HT1080 (cell line): ENCODE measurements at places on chromosomes 7 and 10. TPM values are rescaled to one million over a fixed set of nuclear protein-coding genes. Genes with fewer than 3 reads are reported as not detected.

Gene GPER1
- total RNA-seq, result 0.84 and 1.8 TPM in 2 replicates

Gene COPS6
- 93.6 and 155 TPM in 2 replicates for total RNA-seq

Gene IGF2BP3
- 39.5 and 44.1 TPM in 2 replicates for total RNA-seq

Gene CDNF
- 0.10 and 0.77 TPM in 2 replicates for total RNA-seq

Gene PPP1R17
- total RNA-seq, result not detected in 2 replicates

Gene SPDYE8
- not detected in 2 replicates for total RNA-seq

Gene ADIRF
- total RNA-seq, result 0.77 and 1.2 TPM in 2 replicates

Gene RHOBTB1
- 5.9 and 6.8 TPM in 2 replicates for total RNA-seq

Gene CRPPA
- total RNA-seq, result 0.74 and 1.4 TPM in 2 replicates

Gene TRIM50
- not detected in 2 replicates for total RNA-seq

Gene PHKG1
- total RNA-seq, result 0.10 and 0.58 TPM in 2 replicates

Gene CLRN3
- total RNA-seq, result not detected in 2 replicates

Gene GCK
- not detected in 2 replicates for total RNA-seq

Gene POLR1F
- total RNA-seq, result 27.7 and 29.0 TPM in 2 replicates

Gene GIMAP7
- not detected in 2 replicates for total RNA-seq

Gene SPDYE1
- total RNA-seq, result not detected in 2 replicates

Gene EN2
- total RNA-seq, result not detected in 2 replicates

Gene CCNY
- 65.3 and 80.4 TPM in 2 replicates for total RNA-seq

Gene SYT15
- total RNA-seq, result 0.07 and 0.08 TPM in 2 replicates

Gene CDK1
- 103 and 104 TPM in 2 replicates for total RNA-seq

Gene OPN4
- total RNA-seq, result not detected in 2 replicates

Gene LIPJ
- total RNA-seq, result not detected in 2 replicates

Gene PON1
- total RNA-seq, result not detected in 2 replicates

Gene COX15
- 38.4 and 41.4 TPM in 2 replicates for total RNA-seq

Gene PVRIG
- not detected in 2 replicates for total RNA-seq

Gene INHBA
- total RNA-seq, result 1.1 and 1.7 TPM in 2 replicates

Gene MEOX2
- total RNA-seq, result not detected in 2 replicates

Gene DRGX
- total RNA-seq, result not detected in 2 replicates

Gene PHF14
- 29.4 and 30.7 TPM in 2 replicates for total RNA-seq

Gene PLPP4
- total RNA-seq, result 27.6 and 47.7 TPM in 2 replicates

Gene HDAC9
- 9.6 and 16.1 TPM in 2 replicates for total RNA-seq

Gene BHLHA15
- not detected in 2 replicates for total RNA-seq

Gene ZNF479
- total RNA-seq, result not detected in 2 replicates

Gene AOC1
- total RNA-seq, result not detected in 2 replicates

Gene PDE1C
- 0.53 and 1.3 TPM in 2 replicates for total RNA-seq

Gene AKR1C4
- not detected in 2 replicates for total RNA-seq
